ENCODE measurements at places on chromosomes 2 and 18.
A peak's percentile ranks its signal among the peaks of the same experiment; 100 is the strongest.

- DNase-seq = no peak
Observed at GRCh38 chr2:214515111-214515510, 104.3 kb downstream of the VWC2L start.

- no peak for DNase-seq
Observed at GRCh38 chr2:64367444-64368232, 86.3 kb upstream of the LGALSL start.

- DNase-seq = no peak
Observed at GRCh38 chr2:11092701-11093335, 62.4 kb upstream of the SLC66A3 start.

- no peak for DNase-seq
Observed at GRCh38 chr2:183812091-183812490, 687.8 kb downstream of the NUP35 start.

GRCh38 chr18:11909061-11909455, 941 bp upstream of the MPPE1 start:
- DNase-seq = peak; percentile 40

DNA sequence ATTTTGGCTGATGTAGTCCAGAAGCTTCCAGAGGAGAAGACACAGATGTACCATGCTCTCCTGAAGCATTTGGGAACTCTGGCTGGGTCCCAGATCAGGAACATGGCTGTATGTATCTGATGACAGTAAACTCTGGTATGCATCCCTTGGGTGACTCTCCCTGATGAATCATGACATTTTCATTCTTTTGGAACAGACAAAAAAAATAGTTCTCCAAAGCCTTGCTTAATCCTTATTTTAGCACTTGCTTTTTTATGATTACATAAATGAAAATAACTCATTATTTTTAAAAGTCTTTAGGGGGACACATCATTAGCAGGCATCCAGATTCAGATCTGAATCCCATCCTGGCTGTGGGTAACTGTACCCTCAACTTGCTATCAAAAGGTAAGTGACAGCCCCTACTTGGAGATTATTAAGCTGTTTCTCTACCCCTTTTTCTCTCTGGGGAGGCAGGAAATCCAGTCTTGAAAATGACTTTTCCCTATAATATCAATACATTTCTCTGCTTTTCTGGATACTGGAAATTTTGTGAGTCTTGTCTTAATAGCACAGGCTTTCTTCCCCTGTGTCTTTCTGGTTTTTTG, 23.3 kb downstream of the AOX1 start:
- DNase-seq = no peak

DNA sequence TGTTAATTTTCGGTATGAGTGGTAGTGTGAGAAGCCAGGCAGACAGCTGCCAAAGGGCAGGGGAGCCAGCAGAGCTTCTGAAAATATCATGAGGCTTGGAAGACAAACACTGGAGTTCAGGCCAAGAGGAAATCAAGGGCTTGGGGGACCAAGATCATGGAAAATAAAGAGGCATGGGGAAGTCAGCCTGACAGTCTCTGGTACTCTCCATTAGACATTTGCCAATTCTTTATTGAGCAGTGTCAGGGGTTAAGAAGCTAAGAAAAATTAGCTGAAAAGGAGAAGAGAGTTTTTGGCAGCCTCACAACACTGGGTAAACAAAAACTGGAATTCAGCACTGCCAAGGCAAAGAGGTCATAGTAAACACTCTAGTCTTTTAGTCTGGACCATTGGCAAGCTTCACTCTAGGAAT, 612.7 kb downstream of the EPHA4 start:
- no peak for DNase-seq

DNA sequence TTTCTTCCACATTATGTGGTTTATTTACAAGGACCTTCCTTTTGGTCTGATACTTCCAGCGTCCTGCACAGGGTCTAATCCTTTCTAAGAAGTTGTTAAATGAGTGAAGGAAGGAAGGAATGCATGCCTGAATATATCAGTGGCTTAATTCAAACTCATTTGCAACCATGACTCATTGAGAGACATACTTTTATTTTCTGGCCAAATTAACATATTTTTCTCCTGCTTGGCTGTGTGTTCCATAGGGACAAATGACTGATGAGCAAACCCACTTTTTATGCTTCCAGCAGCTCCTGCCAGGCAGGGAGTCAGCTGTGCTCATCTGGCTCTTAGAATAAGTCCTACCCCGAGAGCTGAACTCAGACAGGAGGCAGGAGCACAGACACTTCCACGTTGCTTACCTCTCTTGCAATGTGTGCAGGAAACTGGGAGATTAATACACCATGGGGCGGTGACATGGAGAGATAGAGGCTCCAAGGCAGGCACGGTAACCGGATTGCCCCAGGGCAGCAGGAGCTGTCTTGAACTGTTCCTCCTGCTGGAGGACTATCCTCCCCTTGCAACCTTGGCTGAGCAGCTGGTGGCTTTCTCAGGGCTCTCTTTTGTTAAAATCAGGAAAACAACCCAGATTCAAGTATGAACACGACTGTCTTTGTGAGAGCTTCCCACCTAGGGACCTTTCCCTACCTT, 667.5 kb upstream of the HS6ST1 start:
- peak; percentile 36 for DNase-seq

GRCh38 chr2:28086611-28087010, 196.1 kb downstream of the BABAM2 start:
- no peak for DNase-seq

DNA sequence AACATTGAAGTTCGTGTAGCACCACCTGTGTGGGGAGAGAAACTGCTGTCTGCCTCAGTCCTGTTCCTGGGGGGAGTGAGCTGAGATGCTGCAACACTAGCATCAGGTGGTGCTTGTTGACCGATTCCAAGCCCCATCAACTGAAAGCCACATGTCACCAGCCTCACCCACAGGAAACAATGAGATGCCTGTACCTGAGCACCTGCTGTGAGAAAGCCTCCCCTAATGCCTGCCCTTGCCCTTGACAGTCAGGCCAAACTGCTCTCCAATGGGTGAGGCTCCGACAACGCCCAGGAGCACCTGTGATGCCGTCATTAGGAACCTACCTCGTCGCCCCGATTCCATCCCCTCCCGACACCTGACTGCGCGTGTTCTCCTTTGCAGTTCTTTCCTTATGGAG, 104.6 kb downstream of the SMC6 start:
- DNase-seq = no peak

DNA sequence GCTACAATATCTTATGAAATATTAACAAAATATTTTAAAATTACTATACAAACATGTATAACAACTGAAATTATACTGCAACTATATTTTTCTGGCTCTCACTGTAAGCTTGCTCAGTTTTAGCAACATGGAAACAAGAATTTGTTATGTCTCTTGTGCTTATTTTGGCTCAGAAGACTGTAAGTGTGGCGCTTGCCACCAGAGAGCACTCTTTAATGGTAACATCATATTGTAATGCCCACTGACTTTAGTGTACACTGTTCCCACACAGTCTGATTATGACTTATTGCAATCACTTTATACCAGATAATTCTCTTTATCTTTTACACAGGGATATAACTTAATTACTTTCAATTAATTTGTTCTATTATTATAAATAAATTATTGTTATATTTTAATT, 1500.6 kb upstream of the TMEFF2 start:
- peak; percentile 59 for DNase-seq

GRCh38 chr2:110205660-110206455, 1.0 kb upstream of the NPHP1 start:
- no peak for DNase-seq
